Gastrocnemius medialis (tissue), 4 donors: ENCODE measurements at places on chromosomes 12 and 14. TPM values are rescaled to one million over a fixed set of nuclear protein-coding genes. Genes with fewer than 3 reads are reported as not detected.

The NEUROD4 gene
- not detected for total RNA-seq

The SYT1 gene
- total RNA-seq = not detected

DNA sequence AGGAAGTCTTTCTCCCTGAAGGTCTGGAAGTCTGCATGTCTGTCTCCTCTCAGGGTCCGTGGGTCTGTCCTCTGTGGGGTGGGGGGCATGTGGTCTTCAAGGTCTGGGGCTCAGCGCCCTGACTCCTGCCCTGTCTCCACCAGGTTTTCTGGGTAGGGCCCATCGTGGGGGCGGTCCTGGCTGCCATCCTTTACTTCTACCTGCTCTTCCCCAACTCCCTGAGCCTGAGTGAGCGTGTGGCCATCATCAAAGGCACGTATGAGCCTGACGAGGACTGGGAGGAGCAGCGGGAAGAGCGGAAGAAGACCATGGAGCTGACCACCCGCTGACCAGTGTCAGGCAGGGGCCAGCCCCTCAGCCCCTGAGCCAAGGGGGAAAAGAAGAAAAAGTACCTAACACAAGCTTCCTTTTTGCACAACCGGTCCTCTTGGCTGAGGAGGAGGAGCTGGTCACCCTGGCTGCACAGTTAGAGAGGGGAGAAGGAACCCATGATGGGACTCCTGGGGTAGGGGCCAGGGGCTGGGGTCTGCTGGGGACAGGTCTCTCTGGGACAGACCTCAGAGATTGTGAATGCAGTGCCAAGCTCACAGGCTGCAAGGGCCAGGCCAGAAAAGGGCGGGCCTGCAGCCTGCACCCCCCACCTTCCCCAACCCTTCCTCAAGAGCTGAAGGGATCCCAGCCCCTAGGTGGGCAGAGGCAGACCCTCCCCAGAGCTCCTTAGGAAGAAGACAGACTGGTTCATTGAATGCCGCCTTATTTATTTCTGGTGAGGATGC lies 3.4 kb downstream of the AQP5 start:
- no peak for DNase-seq

DNA sequence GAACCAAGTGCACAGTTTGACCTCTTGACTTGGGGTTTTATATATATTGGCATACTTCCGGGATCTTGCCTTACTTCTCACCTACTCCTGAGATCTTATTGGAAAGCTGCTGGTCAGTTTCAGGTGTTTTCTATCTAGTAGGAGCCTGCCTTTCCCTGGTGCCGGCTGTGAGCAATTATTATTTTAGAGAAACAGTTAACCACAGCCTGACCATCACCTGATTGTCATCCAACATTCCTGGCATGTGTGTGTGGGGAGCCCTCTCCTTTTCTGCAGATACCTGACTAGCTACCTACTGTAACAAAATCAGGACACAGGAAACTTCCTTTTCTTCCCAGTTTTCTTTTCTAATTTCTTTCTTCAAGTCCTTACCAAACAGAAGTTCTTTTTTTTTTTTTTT lies 220.4 kb downstream of the ATP23 start:
- no peak for DNase-seq

- peak; percentile 58 for DNase-seq
Measured at GRCh38 chr12:42023733-42024494, 120.8 kb downstream of the GXYLT1 start.

- no peak for DNase-seq
Measured at GRCh38 chr12:57813111-57813970, 5.2 kb downstream of the AVIL start.

The FLVCR2 gene
- total RNA-seq = 5.1 TPM

DNA sequence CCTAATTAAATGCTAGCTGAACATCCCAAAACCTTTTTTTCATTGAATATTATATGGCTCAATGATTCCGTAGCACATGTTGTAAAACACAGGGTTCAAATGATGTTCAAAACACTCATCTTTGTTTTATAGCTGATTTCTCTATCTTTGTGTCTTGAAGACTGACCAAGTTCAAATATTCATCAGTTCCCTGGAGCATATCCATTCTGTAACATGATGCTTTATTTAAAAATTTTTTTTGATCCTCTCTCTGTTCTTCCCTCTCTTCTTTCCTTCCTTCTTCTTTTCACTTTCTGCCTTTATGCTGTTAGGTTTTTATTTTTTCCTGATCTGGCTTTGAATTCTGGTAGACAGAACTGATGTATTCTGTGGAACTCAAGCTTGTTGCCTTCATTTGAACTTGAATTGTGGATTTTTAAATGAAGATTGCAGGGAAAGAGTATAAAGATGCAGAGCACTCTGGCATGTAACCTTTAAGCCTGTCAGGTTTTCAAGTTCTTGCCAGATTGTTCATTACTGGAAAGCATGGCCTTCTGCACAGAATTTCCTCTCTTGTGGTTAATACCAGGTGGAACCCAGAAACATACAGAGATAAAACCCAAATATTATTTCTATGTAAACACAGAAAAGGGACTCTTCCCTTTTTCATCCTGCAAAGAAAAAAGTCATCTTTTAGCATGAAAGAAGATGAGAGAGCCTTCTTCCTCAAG lies 39.5 kb downstream of the PROX2 start:
- no peak for DNase-seq

The ACSM4 gene
- not detected for total RNA-seq

The MORN3 gene
- not detected for total RNA-seq

The HPD gene
- 5.0 TPM for total RNA-seq

DNA sequence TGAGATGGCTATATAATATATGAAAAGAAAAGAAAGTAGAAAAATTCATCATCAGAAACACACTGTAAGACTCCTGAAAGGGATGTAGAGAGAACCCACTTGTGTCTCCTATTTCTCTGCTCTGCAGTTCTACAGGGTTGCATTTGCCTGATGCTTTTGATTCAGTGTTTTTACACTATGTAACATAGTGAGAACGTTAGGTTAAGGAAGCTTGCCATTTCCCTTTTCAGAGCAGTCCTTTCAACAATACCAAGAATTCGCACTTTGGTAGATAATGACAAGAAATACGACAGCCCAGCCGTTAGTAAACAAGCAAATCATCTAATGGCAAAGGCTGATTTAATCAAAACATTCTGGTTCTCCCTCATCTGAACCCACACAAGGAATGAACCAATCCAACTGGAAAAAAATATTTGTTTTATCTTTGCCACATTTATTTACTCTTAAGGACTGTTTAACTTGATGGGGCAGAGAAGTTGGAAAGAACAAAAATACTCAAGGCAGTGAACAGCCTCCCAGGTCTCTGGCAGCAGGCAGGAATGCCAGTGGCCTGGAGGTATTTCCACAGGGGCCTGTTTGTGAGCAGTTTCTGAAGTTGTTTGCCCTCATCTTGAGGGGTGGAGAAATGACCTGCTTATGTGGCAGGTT lies 30.8 kb upstream of the SOCS2 start:
- DNase-seq = no peak

- DNase-seq = no peak
Measured at GRCh38 chr14:20415782-20416206, 2.5 kb upstream of the TEP1 start.

DNA sequence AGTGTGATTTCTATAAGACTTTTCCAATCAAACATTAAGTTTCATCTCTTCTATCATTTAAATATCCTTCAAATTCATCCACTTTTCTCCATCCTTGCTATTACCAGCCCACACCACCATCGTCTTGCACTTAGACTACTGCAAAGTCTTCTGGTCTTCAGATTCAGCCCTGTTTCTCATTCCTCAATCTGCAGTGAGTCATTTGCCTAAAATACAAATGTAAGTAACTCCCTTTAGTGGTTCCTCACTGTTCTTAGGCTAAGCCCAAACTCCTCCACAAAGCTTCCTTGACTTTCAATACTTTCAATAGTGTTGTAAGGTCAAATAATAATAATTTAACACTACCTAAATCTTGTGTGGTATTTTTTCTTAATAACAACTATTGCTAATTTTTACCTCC lies 83.3 kb downstream of the PLEKHG7 start:
- DNase-seq = no peak

DNA sequence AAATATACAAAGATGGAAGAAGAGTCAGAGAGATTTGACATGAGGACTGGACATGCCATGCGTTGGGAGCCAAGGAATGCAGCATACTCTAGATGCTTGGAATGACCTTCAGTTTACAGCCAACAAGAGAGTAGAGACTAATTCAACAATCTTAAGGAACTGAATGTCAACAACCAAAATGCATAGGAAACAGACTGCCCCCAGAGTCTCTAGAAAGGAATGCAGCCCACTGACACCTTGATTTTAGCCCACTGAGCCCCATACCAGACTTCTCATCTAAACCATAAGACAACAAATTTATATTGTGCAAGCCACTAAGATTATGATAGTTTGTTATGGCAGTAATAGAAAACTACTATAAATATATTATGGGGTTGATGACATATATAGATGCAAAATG lies 611.2 kb downstream of the RPS29 start:
- DNase-seq = no peak

DNA sequence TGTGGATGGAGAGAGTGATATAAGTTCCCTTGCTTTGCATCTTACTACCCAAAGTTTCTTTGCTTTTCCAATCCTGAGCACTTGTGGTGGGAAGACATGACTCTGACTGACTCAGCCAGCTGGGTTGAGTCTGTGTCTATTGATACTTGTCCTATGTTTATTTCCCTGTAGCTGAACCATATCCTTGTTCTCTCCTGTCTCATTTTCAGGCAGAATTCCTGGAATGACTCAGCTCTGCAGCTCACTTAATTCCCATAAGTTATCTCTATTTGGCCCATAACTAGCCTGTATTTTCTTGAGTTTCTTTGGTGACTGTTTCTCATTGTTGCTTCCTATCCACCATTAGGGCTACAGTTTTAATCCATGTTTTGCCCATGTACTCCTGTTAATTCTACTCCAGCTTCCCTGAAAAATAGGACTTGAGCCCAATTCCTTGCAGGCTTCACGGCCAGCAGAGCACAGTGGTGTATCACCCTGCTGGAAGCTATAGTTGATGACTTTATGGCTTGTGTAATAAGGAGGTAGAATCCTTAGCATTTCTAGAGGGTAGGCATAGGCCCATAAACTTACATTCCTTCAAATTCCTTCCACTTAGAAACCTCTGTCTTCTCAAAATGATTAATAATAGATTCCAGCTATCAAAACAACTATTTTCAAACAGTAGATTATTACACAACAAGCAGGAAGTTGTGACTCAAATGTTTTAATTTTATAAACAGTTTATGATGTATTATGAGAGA lies 183.1 kb downstream of the TMTC3 start:
- DNase-seq = no peak

GRCh38 chr12:95384785-95385184 lies 89.2 kb upstream of the METAP2 start:
- DNase-seq = peak; percentile 20

The TRIM9 gene
- total RNA-seq = 1.2 TPM

DNA sequence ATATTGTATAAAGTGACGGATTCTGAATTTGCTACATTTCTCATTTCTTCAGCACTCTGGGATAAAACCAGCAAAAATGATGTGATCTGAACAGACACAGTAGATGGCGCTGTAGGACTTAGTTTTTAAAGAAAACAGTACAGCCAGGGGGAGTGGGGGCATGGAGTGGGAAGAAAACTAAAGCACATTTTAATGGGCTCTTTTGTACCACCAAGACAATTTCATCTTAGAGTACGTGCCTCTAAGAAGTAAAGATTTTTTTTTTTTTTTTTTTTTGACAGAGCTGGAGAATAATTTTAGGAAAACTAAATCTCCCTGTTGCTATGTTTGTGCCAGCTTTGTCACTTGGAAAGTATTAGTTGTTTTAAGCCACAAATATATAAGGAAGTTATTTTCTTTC lies 124.4 kb downstream of the RAD51B start:
- DNase-seq = peak; percentile 46

GRCh38 chr12:94879542-94879941 lies 124.0 kb downstream of the NDUFA12 start:
- DNase-seq = no peak

DNA sequence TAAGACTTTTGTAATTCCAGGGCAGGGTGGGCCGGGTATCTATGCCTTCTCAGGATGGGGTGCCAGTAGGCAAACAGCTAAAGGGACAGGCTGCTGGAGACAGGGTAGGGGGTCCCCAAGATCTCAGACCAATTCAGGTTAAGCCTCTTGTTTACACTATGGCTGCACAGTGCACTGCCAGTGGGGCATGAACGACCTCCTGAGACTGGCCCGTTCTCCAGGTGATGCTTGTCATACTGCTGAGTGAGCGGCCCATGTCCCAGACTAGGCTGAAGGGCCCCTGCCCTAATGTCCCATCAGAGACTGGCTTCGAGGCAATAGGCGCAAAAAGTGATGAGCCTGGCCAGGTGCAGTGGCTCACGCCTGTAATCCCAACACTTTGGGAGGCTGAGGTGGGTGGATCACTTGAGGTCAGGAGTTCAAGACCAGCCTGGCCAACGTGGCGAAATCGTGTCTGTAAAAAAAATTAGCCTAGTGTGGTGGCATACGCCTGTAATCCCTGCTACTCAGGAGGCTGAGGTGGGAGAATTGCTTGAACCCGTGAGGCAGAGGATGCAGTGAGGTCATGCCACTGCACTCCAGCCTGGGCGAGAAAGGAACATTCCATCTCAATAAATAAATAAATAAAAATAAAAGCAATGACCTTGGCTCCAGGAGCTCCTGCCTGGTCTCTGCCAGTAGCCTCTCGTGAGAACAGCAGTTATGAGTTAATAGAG lies 12.6 kb downstream of the SLC25A29 start:
- DNase-seq = peak; percentile 7

GRCh38 chr14:54344445-54344844 lies 52.4 kb upstream of the CDKN3 start:
- DNase-seq = no peak

The KRT7 gene
- total RNA-seq = 0.39 TPM

The LAG3 gene
- total RNA-seq = not detected

DNA sequence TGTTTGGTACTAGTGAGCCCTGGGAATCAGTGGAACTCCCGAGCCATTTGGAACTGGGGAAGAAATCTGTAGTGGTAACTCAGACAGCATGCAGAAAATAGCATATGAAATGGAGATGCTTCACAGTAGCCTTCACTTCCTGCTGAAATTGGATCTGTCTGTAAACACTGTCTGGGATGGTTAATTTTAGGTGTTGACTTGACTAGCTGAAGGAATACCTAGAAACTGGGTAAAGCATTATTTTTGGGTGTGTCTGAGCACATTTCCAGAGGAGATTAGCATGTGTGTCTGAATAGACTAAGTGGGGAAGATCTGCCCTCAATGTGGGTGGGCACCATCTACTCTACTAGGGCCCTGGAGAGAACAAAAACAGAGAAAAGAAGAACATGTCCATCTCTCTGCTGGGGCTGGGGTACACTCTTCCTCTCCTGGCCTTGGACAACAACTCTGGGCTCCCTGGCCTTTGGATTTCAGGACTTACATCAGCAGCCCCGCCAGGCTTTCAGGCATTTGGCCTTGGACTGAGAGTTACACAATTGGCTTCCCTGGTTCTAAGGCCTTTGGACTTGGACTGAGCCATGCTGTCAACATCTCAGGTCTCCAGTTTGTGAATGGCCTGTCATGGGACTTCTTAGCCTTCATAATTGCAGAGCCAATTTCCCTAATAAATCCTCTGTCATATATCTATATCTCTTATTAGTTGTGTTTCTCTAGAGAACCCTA lies 14.0 kb upstream of the CRADD start:
- DNase-seq = peak; percentile 27

GRCh38 chr12:109222496-109222895 lies 86.6 kb downstream of the FOXN4 start:
- DNase-seq = no peak

- no peak for DNase-seq
Measured at GRCh38 chr12:83763425-83763824, 1076.7 kb downstream of the TMTC2 start.

The LACRT gene
- total RNA-seq = not detected

GRCh38 chr14:47674543-47675465 lies 601 bp downstream of the MDGA2 start:
- DNase-seq = no peak
